ENCODE measurements at places on chromosomes 3 and 15. TPM values are rescaled to one million over a fixed set of nuclear protein-coding genes. Genes with fewer than 3 reads are reported as not detected.

Gene GOLGA6L10
- 0.39 TPM for total RNA-seq

Gene AADACL2
- total RNA-seq: not detected

Gene LMAN1L
- 0.19 TPM for total RNA-seq

DNA sequence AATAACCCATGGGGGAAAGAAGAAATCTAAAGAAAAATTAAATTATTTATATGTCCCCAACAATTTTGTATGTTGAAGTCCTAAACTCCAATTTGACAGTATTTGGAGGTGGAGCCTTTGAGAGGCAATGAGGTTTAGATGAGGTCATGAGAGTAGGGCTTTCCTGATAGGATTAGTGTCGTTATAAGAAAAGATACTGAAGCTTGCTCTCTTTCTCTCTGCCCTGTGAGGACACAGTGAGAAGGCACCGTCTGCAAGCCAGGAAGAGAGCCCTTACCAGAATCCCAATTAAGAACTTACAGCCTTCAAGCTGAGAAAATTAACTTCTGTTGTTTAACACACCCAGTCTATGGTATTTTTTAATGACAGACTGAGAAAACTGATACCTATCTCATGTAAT, 16.1 kb upstream of the OR5AC2 start:
- no peak overlapping the region for H3K4me3 ChIP-seq
- H3K4me1 ChIP-seq: no peaks in the 10 kb centered on the region
- H3K36me3 ChIP-seq: no peaks in the 10 kb centered on the region
- DNase-seq: no peak

GRCh38 chr3:175129126-175129525, 270.0 kb downstream of the NAALADL2 start:
- H3K4me1 ChIP-seq: no peaks in the 10 kb centered on the region
- H3K36me3 ChIP-seq: no peaks in the 10 kb centered on the region
- no peak overlapping the region for H3K27ac ChIP-seq

DNA sequence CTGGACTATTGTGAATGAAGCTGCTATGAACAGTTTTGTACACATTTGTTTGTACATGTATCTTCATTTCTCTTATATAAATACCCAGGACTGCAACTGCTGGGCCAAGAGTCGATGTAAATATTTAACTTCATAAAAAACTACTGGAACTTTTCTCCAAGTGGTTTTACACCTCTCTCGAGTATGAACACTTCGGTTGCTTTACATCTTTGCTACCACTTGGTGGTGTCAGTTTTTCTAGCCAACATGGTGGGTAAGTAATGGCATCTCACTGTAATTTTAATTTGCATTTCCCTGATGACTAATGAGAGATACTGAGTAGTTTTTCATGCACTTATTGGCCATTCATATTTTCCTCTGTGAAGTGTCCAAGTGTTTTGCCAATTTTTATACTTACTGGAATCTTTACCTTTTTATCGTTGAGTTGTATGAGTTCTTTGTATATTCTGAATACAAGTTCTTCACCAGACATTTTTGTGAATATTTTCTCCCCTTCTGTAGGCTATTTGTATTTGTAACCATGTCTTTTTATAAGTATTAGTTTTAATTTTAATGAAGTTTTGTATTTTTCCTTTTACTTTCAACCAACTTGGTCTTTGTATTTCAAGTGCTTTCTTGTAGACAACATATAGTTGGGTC, 44.4 kb downstream of the PCOLCE2 start:
- no peak overlapping the region for H3K27ac ChIP-seq
- no peaks in the 10 kb centered on the region for H3K4me1 ChIP-seq
- H3K27me3 ChIP-seq: no peaks in the 10 kb centered on the region

DNA sequence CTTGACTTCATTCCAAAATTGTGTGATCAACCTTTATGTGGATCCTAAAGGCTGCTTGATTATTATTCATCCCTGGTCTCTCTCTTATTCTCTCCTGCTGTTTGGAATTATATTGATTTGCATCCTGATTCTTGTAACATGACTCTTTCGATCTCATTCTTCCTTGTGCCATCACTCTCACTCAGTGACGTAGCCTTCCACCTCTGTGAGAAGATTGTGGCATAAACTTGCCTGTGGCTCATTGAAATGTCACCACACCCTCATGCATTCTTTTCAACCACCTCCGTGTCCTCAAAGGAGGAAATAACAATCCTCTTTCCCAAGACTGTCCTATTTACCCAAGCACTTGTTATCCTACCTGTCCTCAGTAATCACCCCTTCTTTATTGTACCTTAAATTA, 41.3 kb upstream of the GCNT3 start:
- H3K36me3 ChIP-seq: no peaks in the 10 kb centered on the region
- no peak overlapping the region for H3K27ac ChIP-seq
- H3K27me3 ChIP-seq: no peaks in the 10 kb centered on the region
- no peaks in the 10 kb centered on the region for H3K4me1 ChIP-seq

GRCh38 chr3:3038201-3038991, 71.8 kb downstream of the IL5RA start:
- no peak overlapping the region for H3K27ac ChIP-seq
- H3K4me1 ChIP-seq: no peaks in the 10 kb centered on the region
- no peak overlapping the region for H3K4me3 ChIP-seq
- DNase-seq: peak; percentile 48

- no peak for DNase-seq
- H3K4me3 ChIP-seq: no peak overlapping the region
- H3K27me3 ChIP-seq: no peaks in the 10 kb centered on the region
- no peaks in the 10 kb centered on the region for H3K4me1 ChIP-seq
These were observed 9.2 kb upstream of the HHLA2 start for GRCh38 chr3:108287146-108287545.

GRCh38 chr15:49468481-49468839, 45.4 kb downstream of the FGF7 start:
- H3K27me3 ChIP-seq: no peaks in the 10 kb centered on the region
- DNase-seq: no peak
- H3K36me3 ChIP-seq: no peaks in the 10 kb centered on the region

DNA sequence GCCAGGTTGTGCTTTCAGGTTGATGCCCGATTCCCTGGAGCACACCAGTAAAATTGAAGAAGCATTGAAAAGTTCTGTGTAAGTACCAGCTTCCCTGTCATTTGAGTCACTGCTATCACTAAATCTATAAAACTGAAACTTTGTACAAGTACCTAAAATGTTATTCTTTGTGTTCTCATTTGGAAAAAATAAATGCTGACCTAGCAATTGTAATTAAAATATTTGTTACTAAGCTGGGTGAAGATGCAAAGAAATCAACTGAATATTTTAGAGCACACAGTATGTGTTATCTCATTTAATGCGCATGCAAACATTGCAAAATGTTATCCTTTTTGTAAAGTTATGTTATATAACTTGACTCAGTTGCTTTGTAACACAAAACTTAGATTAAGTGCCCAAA, 733.7 kb downstream of the TBL1XR1 start:
- no peak for DNase-seq
- H3K4me3 ChIP-seq: no peak overlapping the region
- no peak overlapping the region for H3K27ac ChIP-seq
- H3K36me3 ChIP-seq: no peaks in the 10 kb centered on the region
- no peaks in the 10 kb centered on the region for H3K4me1 ChIP-seq

DNA sequence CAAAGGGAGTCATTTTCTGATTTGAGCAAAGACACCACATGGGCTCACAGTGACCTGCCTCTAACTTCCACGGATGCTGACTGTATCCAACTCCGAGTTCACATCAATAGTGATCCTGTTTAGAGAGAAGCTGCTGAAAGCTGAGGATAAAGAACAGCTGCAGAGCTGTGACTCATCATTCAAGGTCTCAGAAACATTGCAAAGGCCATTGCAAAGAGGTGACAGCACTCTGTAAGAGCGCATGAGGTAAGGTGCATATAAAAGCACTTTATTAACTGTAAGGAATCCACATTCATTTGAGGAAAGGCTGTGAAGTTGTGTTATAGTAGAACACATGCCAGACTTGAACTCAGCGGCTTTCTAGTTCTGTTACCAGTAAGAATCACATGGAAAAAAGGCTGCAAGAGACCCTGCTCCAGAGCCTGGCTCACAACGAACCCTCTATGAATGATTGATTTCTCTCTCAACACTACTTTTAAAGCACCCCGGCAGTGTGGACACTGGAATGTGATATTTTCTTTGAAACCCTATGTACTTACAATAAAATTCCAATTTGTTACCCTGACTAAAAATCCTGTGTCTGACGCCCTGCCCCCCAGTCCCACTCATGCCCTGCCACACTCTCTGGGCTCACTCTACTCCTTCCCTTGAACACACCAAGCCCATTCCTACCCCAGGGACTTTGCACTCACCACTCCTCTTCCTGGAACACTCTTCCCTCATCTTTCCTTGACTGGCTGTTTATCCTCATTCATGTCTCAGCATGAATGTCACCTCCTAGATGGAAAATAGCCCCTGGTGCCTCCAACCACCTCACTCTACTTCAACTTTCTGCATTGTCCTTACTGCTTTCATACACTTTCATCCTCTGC, 111.2 kb downstream of the LSM3 start:
- peak overlapping the region; percentile 56 for H3K27ac ChIP-seq
- DNase-seq: peak; percentile 39
- peaks cover 4% of the 10 kb centered on the region for H3K4me1 ChIP-seq
- no peak overlapping the region for H3K4me3 ChIP-seq
- H3K36me3 ChIP-seq: no peaks in the 10 kb centered on the region

DNA sequence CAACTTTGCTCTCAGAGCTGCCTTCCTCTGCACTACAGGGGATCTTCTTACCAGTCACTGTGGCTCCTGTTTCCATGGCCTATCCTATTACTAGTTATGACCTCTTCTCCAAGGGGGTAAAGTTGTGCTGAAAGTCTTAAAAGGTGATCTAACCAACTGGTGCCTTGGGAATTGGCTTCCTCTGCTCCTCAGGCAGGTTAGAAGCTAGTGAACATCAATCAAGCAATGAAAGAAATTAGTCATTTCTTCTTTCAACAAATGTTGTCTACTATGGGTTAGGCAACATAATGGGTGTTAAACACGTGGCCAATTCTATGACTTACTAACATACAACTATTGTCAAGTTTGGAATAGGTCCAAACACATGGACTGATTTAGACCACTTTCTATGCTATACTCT, 571.4 kb upstream of the NAALADL2 start:
- H3K27me3 ChIP-seq: no peaks in the 10 kb centered on the region
- H3K27ac ChIP-seq: no peak overlapping the region
- H3K4me3 ChIP-seq: no peak overlapping the region

GRCh38 chr15:52511084-52511483, 17.6 kb downstream of the MYO5A start:
- H3K36me3 ChIP-seq: no peaks in the 10 kb centered on the region
- H3K27me3 ChIP-seq: no peaks in the 10 kb centered on the region
- H3K4me3 ChIP-seq: no peak overlapping the region
- peaks cover 28% of the 10 kb centered on the region for H3K4me1 ChIP-seq

DNA sequence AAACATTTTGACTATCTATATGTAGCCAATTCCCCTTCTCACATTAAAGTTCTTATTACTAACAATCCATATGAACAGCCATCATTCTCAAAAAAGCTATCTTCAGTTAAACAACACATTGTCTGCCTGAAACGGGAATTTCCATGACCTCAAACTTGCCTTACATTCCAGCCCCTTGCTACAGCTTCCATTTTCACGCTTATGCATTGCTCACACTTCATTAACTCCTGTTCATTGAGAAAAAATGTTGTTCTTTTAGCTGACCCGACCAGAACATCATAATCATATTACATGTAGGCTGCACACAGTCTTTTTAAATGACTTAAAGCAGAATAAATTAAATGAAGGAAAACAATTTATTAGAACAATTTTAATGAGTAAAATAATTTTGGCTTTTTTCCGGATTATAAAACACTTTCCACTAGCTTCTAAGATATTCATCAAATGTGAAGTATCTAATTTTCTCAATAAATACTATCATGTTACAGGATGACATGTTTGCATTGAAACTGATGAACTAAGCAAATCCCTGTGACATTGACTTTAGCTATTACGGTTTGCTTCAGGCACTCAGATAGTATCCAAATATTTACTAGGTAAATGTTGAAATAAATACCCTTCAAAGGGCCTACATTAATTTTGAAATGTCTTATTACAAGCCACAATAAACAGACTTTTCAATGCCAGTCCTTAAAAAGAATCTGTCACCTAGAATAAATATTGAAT, 49.9 kb downstream of the P3H2 start:
- no peak overlapping the region for H3K4me3 ChIP-seq
- no peak overlapping the region for H3K27ac ChIP-seq
- no peaks in the 10 kb centered on the region for H3K36me3 ChIP-seq
- H3K27me3 ChIP-seq: no peaks in the 10 kb centered on the region
- no peak for DNase-seq

- no peaks in the 10 kb centered on the region for H3K36me3 ChIP-seq
- H3K27ac ChIP-seq: no peak overlapping the region
- DNase-seq: no peak
- H3K4me3 ChIP-seq: no peak overlapping the region
These were observed 370.9 kb downstream of the NSUN3 start for GRCh38 chr3:94433811-94434210.

DNA sequence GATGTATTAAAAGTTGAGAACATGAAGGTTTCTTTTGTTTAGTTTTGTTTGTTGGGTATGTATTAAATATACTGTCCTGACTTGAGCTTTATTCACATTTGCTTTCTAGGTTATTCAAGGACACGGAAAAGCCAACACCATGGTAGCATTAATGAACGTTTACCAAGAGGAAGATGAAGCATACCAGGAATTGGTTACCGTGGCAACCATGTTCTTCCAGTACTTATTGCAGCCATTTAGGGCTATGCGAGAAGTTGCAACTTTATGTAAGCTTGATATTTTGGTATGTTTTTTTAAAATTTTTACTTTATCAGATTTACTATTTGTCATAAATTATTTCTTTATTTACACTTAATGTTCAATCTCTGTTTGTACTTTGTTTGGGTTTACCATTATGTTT, 3.6 kb downstream of the WHAMM start:
- H3K27ac ChIP-seq: no peak overlapping the region
- no peak for DNase-seq
- no peak overlapping the region for H3K4me3 ChIP-seq
- no peaks in the 10 kb centered on the region for H3K27me3 ChIP-seq
- peaks cover 6% of the 10 kb centered on the region for H3K4me1 ChIP-seq
- H3K36me3 ChIP-seq: peaks cover 53% of the 10 kb centered on the region

DNA sequence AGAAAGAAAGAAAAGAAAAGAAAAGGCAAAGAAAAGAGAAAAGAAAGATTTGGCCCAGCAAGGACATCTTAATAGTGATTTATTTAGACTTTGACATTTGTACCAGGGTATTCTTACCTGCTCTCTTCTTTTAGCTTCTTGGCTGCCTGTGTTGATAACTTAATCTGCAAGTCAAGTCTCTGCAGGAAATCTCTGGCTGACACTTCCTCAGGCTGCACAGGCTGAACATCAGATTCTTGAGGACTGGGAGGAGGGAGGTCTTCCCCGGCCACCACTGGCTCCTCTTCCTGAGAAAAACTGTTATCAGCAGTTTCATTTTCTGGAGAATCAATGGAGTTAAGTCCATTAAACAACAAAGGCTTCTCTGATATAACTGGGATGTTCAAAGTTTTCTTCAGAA, 12.8 kb downstream of the LYSMD2 start:
- peaks cover 50% of the 10 kb centered on the region for H3K4me1 ChIP-seq
- no peak overlapping the region for H3K4me3 ChIP-seq
- H3K27ac ChIP-seq: no peak overlapping the region
- peaks cover 19% of the 10 kb centered on the region for H3K36me3 ChIP-seq
- DNase-seq: no peak

All from heart left ventricle (tissue), 16 donors.